ENCODE measurements at places on chromosomes 11 and 22. TPM values are rescaled to one million over a fixed set of nuclear protein-coding genes. Genes with fewer than 3 reads are reported as not detected.
A peak's percentile ranks its signal among the peaks of the same experiment; 100 is the strongest.

Gene PYGM
- not detected for total RNA-seq

Gene SOX6
- not detected for total RNA-seq

Gene JAML
- total RNA-seq, result not detected

Gene GDPD4
- total RNA-seq, result not detected

Gene LGALS1
- 3,537 TPM for total RNA-seq

Gene C22orf31
- not detected for total RNA-seq

- DNase-seq, result no peak
These were observed 192.6 kb upstream of the NECTIN1 start for GRCh38 chr11:119921571-119921970.

DNA sequence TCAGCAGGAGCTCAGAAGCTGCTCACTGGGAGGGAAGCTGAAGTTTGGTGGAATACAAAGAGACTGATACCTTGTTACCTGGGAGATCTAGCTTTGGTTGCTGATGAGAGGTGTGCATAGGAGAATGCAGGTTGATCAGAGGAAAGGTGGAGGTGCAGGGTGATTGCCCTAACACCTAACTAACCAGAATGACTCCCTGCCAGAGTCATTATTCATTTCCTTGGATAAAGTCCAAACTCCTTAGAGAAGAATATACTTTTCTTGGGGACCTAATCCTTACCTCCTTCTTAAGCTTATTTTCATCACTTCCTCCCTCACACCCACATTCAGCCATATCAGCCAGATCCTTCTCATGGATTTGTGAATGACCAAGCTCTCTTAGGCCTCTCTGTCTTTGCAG is 814.2 kb upstream of the TENM4 start:
- no peak for DNase-seq

DNA sequence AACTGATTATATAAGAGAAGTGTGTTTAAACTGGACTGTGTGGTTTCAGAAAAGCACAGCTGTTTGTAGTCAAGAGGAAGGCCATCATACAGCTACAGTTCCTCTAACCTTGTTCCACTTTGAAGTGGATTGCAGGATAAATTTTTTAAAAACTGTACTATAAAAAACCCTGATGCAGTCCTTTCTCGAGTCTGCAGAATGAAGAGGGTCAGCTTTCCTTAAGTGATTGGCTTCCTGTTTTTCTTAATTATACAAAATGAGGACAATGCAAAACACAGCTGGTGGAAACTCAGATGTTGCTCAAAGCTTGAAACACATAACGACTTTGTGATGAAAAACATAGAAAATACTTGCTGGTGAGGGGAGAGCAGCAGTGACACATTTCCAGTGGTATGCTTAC is 1060.5 kb downstream of the DLG2 start:
- no peak for DNase-seq

DNA sequence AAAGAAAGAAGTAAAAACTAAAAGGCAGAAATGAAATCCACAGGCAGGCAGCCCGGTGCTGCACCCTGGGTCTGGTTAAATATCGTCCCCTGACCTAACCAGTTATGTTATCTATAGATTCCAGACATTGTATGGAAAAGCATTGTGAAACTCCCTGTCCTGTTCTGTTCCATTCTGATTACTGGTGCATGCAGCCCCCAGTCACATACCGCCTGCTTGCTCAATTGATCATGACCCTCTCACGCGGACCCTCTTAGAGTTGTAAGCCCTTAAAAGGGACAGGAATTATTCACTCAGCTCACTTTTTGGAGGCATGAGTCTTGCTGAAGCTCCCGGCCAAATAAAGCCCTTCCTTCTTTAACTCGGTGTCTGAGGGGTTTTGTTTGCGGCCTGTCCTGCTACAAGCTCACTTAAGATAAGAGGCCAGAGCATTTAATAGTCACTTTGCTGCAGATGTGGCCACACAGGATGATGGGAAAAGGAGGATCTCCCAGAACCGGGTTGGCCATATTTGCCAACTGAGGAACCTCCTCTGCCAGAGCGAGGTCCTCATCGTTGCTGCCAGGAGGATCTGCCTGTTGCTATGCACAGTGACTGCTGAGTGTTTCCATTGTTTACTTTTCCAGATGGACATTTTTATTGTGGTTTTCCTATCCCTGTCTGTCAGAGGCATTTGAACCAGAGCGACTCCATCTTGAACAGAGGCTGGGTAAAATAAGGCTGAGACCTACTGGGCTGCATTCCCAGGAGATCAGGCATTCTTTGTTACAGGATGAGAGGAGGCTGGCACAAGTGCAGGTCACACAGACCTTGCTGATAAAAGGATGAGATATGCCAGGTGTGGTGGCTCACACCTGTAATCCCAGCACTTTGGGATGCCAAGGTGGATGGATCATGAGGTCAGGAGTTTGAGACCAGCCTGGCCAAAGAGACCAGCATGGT is 10.2 kb downstream of the C11orf96 start:
- no peak for DNase-seq

- no peak for DNase-seq
These were observed 6.2 kb upstream of the APLP2 start for GRCh38 chr11:130063451-130063850.

GRCh38 chr22:39478441-39478850 is 21.6 kb downstream of the MGAT3 start:
- no peak for DNase-seq

GRCh38 chr11:133913761-133914160 is 43.0 kb downstream of the IGSF9B start:
- DNase-seq, result no peak

- DNase-seq, result peak; percentile 1
These were observed 5.0 kb downstream of the SEZ6L start for GRCh38 chr22:26174280-26174679.

- no peak for DNase-seq
These were observed 23.4 kb upstream of the SHISAL1 start for GRCh38 chr22:44335903-44336803.

DNA sequence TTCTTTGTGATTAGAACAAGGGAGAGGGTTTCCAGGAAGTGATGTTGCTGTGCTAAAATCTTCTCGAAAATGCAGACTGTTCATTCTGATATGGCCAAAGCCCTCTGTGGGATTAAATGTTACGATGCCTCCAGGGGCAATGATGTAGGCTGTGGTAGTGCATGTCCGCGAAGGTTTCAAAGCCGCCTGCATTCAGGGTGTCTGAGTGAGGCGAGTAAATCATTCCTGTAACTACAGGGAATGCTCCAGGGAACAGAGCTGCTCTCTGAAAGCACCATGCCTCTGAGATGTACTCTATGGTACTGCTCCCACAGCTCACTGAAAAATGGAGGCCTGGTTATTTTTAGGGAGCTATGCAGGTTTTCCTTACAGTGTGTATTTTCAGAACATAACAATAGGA is 21.2 kb downstream of the PDGFD start:
- DNase-seq, result no peak
